ENCODE measurements at places on chromosomes 5 and 9.

DNA sequence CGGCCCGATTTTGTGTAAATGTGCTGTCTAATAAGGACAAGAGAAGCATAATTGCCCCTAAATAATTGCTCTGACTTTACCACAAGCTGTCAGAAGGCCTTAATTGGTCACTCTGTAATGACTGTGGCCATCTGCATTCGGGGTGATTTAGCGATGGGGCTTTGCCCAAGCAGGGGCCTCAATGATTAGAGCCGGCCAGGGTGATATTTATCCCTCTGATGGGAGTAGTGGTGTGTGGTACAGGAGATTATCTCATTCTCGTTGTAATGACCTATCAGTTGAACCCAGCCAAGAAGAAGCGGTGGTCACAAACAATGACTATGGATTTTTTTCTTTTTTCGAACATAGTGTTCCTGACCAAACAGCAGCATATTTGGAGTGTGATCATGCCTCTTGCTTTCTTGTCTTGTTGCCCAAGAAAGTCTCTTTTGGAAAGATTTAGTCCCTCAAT is 72.0 kb upstream of the SAP30L start:
- H3K4me1 ChIP-seq: no peaks in the 10 kb centered on the region
- no peak overlapping the region for H3K4me3 ChIP-seq
- H3K27me3 ChIP-seq: no peaks in the 10 kb centered on the region
- no peak for DNase-seq

DNA sequence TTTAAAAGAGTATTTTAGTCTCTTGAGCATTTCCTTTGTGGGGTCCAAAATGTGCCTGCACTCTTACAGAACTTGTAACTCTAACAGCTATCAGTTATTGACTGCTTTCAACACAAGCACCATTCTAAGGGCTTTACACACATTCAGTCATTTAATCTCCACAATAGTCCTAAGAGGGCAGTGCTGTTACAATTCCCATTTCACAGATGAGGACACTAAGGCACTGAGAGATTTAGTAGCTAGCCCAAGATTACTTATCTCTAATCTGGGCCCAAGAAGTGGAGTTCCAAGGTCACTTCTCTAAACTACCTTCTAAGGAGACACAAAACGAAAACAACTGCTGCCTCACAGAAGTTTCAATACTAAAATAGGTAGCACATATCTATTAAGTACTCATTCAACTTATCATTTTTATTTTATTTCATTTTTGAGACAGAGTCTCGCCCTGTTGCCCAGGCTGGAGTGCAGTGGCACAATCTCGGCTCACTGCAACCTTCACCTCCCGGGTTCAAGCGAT is 275.2 kb downstream of the CWC27 start:
- no peak for DNase-seq
- H3K36me3 ChIP-seq: no peaks in the 10 kb centered on the region
- H3K27ac ChIP-seq: no peak overlapping the region
- H3K4me3 ChIP-seq: no peak overlapping the region
- H3K4me1 ChIP-seq: no peaks in the 10 kb centered on the region

- no peak for DNase-seq
- H3K36me3 ChIP-seq: no peaks in the 10 kb centered on the region
- H3K4me3 ChIP-seq: no peak overlapping the region
- H3K27ac ChIP-seq: no peak overlapping the region
- no peaks in the 10 kb centered on the region for H3K27me3 ChIP-seq
- no peaks in the 10 kb centered on the region for H3K4me1 ChIP-seq
These were observed 142.2 kb upstream of the GAS1 start for GRCh38 chr9:87089506-87089905.

DNA sequence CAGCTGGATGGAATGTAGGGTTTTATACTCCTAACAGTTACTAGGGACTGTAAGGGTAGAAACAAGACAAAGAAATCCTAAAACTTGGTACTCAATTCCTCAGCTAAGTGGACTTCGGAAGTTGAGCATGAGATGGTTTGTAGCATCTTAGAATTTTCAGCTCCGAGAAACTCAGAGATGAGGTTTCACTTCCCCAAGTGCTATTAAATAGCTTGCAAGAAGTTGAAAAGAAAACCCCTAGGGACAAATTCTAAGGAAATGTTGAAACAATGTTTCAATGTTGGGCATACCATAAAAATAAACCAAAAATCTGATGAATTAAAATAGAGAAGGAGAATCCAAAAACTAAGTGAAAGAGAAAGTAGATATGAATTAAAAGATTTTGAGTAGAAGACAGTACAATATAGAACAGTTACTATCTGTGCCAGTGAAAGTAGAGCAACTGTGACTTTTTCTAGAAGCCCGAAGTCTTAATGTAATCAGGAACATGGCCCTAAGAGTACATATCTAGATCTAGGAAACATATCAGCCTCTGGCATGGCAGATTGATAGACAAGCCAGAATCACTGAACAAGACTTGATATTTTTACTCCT is 308.6 kb upstream of the RGMB start:
- H3K27ac ChIP-seq: no peak overlapping the region
- H3K4me1 ChIP-seq: peaks cover 13% of the 10 kb centered on the region
- H3K27me3 ChIP-seq: no peaks in the 10 kb centered on the region
- no peaks in the 10 kb centered on the region for H3K36me3 ChIP-seq

DNA sequence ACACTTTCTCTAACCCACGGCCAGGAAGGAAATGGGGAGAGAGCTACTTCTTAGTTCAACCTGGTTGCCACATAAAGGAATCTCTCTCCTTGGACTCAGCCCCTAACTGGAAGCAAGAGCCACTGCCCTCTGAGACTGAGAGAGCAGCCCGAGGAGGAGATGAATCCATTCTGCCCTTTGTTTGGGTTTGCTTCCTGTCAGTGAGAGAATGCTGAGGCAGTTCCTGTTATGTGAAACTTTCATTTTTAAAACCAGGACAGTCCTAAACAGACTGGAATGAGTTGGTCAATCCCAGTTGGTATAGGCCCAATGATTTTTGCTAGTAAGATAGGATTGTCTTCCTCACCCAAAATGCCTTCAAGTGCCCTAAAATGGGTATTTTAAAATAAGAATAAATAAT is 205.1 kb downstream of the NTRK2 start:
- no peaks in the 10 kb centered on the region for H3K36me3 ChIP-seq
- no peaks in the 10 kb centered on the region for H3K4me1 ChIP-seq
- DNase-seq: no peak
- H3K27me3 ChIP-seq: no peaks in the 10 kb centered on the region
- H3K4me3 ChIP-seq: no peak overlapping the region

- H3K4me1 ChIP-seq: peaks cover 2% of the 10 kb centered on the region
- DNase-seq: no peak
These were observed 5.5 kb upstream of the GSN start for GRCh38 chr9:121262423-121262822.

DNA sequence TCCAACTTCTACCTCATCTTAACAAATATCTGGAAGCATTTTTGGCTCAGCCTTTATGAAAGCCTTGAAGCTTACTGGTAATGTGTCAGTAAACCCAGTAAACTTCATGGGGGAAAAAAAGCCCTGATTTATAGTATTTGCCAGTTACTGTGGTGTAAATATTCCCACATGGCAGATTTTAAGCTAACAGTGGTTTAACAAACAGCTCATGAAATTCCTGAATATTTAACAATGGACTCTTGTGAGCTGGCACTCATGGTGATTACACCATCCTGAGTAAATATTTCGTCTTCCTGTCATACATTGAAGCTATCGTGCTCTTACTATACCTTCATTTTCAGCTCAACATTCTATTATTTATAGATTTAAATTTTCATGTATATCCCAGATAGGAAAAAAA is 57.0 kb upstream of the ACOT12 start:
- H3K4me3 ChIP-seq: no peak overlapping the region
- no peak for DNase-seq
- peaks cover 9% of the 10 kb centered on the region for H3K36me3 ChIP-seq

DNA sequence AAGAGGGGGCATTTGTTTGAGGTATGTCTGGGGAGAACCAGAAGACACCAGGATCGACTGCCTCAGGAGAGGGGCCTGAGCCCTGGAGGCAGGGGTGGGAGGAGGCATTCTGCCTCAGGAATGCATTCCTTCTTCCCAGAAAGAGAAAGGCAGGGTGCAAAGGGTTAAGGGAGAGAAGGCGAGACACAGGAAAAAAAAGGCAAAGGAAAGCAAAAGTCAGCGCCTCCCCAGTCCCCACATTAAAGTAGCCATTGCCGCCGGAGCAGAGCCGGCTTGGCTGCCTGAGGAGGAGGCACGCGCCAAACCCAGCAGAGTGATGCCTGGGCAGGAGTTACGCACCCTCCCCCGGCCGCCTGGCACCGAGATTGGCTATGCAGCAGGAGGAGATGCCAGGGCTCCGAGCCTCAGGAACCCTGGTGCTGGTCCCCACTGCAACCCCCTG is 123.8 kb upstream of the PHYKPL start:
- no peak for DNase-seq
- H3K4me1 ChIP-seq: no peaks in the 10 kb centered on the region
- H3K27me3 ChIP-seq: no peaks in the 10 kb centered on the region
- no peaks in the 10 kb centered on the region for H3K36me3 ChIP-seq

Data from Karpas-422 (cell line).